ENCODE measurements at places on chromosomes 13 and 19.
A peak's percentile ranks its signal among the peaks of the same experiment; 100 is the strongest.

DNA sequence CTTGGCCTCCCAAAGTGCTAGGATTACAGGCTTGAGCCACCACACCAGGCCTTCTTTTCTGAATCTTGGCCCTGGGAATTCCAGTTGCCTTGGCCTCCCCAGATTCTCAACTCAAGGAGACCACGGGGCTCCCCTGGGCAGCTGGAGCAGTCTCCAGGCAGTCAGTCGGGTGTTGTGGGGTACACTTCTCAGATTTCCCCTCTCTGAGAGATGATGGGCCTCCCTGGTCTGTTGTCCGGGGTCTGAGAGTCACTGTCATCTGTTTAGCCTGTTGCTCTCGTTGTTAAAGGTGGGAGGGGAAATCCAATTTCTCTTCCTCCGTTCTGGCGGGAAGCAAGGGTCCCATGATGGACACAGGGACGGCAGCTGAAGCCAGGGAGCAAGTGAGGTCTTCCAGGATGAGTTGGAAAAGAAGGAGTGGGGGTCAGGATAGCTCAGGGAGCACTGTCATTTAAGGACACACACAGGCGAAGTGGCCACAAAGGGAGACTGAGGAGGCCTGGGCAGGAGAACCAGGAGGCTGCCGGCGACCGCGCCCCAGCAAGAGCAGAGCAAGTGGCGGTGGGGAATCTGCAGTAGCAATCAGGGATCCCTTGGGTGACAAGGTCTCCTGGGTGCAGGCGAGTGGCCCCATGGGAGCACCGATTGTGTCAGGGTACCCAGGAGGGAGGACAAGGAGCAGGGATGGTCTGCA is 15.7 kb downstream of the WTIP start:
- DNase-seq, result no peak

- no peak for DNase-seq
These were observed 31.6 kb downstream of the ATP11A start for GRCh38 chr13:112721198-112722104.

- no peak for DNase-seq
These were observed 1.6 kb upstream of the MRI1 start for GRCh38 chr19:13762635-13763235.

DNA sequence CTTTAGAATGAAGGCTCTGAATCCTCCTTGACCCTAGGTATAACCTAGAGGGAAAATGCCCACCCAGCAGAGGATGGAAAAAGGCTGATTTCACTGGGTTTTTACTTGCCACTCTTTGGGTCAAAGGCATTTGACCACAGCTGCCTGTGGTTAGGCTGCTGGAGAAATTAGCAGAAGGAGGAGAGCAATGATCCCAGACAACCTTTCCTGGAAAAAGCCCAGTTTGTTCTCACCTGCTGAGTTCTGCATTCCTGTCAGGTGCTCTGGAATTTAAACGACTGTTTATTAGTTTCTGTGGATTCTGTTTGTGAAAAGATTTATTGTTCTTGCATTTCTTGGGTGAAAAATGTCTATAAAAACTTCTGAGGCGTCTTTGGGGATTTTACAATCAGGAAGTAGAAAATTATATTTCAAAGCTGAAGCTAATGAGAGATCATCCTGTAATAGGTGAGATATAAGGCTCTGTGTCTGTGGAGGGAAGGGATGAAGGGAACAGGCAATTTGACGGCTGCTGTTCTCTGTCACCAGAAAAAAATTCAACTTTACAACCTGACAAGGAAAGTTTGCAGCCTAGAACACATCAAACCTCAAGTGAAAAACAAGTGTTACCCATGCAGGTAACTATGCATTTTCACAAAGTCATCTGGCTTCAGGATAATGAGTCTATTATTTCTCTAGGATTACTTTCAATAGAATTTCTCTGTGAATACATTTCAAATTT is 519.7 kb downstream of the DIAPH3 start:
- DNase-seq, result peak; percentile 48

DNA sequence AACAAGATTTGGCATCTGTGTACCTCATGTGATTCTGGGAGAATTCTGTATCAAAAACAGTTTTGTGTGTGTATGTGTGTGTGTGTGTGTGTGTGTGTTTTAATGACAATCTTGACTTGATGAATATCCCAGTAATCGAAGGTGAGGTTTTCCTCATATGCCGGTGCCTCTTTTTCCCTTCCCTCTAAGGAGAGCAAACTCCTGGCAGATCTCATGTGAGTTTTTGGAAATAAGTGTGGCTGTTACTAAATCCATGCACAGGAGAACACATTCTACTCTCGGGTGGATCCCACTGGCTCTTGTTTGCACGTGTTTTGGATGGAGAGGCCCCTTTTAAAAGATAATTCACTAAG is 29.0 kb upstream of the CEBPG start:
- DNase-seq, result no peak

GRCh38 chr13:37241786-37242185 is 136.3 kb upstream of the CSNK1A1L start:
- DNase-seq, result no peak

DNA sequence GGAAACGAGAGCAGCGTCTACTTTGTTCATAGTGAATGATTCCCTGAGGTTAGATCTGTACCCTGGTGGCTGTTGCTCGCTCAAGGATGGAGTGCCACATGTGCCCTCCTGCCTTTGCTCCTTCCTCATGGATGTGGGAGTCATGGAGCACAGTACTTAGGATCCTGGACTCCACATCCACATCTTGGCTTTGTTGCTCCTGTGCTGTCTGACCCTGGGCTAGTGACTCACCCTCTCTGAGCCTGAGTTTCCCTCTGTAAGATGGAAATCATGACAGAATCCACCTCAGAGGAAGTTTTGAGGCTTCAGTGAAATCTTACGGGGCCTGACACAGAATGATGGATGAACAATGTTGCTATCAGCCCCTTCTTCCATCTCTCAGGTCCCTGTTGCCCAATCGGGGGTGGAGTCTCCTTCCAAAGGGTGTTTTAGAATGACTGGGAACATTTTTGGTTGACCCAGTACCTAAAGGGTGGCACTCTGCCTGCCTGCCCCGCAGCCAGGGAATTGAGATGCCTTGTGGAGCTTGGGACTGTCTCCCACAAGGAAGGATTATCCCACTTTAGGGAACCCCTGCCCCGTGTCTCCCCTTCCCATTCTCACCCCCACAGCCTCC is 9.8 kb upstream of the TIMM50 start:
- DNase-seq, result no peak

- no peak for DNase-seq
These were observed 37.0 kb upstream of the CCNA1 start for GRCh38 chr13:36395280-36395679.

- no peak for DNase-seq
These were observed at the start of gene PODNL1 for GRCh38 chr19:13938301-13939064. PODNL1 (minus strand) TSS chr19:13938417; CDS start chr19:13938181, 236 bp downstream.

DNA sequence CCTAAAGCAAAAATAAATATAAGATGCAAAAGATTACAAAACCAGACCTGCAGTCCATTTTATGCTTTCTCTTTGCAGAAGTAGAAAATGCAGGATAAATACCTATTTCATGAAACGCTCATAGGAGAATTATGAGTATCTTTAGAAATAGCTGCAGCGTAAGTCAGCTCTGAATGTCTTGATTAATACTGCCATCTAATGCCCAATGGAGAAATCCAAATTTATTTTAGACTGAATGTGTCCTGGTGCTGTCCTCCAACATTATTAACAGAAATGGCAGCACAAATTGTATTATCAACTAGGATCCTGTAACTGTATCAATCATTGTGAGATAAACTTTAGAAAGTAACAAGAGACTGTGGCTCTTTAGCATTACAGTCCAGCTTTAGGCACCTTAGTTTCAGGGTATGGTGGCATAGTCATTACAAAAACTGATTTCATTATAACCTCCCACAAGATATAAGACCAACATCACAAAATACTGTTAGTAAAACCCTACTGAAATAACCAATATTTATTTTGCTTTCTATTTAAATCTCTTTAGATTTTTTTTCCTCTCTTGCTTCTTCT is 162.1 kb upstream of the MIR17HG start:
- peak; percentile 15 for DNase-seq

DNA sequence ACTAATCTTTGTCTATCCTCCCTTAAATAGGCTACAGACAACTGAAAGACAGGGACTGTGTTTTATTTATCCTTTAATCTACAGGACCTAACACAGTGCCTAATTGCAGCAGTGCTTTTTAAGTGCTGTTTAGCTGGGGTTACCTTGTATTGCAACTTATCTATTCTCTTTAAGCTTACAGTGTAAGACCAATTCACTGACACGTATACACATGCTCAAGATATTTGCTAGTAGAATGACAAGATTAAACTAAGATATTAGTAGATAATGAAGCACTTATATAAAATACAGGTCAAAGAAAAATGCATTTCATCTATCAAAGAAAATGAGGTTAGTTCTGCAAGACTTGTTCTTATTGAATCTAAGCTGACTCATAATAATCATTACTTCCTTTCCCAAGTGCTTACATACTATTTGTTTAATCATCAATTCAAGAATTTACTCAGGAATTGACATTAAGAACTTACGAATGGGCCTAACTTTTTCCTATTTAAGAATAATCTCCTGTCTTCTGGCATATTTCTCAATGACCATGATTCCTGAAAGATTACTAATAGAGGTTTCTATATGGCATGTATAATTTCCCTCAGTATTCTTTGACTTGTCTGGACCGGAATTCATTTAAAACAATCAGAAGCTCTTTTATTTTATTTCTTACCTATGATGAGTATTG is 75.8 kb upstream of the MAB21L1 start:
- no peak for DNase-seq

GRCh38 chr13:61135583-61135982 is 280.1 kb downstream of the PCDH20 start:
- DNase-seq, result no peak

DNA sequence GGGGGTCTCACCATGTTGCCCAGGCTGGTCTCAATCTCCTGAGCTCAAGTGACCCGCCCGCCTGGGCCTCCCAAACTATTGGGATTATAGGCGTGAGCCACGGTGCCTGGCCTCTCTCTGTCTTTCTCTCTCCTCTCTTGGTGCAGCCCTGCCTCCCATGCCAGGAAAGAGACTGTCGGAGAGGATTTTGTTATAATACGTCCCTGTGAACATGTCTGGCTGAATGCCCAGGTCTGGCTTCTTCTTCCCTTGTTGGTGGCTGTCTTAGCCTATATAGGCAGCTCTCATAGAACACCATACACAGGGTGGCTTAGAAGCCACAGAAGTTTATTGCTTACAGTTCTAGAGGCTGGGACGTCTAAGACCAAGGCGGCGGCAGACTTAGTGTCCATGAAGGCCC is 46.4 kb downstream of the PEX11G start:
- DNase-seq, result no peak

- DNase-seq, result no peak
These were observed 24.9 kb downstream of the NFILZ start for GRCh38 chr19:8655340-8655709.

- peak; percentile 43 for DNase-seq
These were observed 579.5 kb downstream of the UQCRFS1 start for GRCh38 chr19:28633319-28634018.

- no peak for DNase-seq
These were observed 243.6 kb upstream of the CSNK1A1L start for GRCh38 chr13:37348916-37349643.

GRCh38 chr13:66809485-66809884 is 420.7 kb downstream of the PCDH9 start:
- no peak for DNase-seq

- DNase-seq, result no peak
These were observed 304.9 kb downstream of the TDRD3 start for GRCh38 chr13:60701895-60702294.

DNA sequence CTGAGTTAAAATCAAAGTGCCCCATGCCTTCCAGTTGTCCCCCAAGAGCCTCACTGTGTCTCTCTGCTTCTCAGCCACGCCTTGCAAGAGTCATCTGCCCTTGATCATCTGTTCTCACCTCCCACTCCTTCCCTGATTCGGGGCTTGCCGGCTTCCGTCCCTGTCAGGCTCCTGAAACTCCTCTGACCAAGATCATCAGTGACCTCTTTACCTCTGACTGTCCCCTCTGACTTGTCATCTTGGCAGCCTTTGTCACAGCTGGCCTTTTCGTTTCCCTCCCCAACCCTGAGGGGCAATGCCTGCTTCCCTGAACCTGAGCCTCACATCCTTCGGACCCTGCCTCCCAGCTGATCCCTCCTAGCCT is 66.3 kb downstream of the MAP4K1 start:
- no peak for DNase-seq

DNA sequence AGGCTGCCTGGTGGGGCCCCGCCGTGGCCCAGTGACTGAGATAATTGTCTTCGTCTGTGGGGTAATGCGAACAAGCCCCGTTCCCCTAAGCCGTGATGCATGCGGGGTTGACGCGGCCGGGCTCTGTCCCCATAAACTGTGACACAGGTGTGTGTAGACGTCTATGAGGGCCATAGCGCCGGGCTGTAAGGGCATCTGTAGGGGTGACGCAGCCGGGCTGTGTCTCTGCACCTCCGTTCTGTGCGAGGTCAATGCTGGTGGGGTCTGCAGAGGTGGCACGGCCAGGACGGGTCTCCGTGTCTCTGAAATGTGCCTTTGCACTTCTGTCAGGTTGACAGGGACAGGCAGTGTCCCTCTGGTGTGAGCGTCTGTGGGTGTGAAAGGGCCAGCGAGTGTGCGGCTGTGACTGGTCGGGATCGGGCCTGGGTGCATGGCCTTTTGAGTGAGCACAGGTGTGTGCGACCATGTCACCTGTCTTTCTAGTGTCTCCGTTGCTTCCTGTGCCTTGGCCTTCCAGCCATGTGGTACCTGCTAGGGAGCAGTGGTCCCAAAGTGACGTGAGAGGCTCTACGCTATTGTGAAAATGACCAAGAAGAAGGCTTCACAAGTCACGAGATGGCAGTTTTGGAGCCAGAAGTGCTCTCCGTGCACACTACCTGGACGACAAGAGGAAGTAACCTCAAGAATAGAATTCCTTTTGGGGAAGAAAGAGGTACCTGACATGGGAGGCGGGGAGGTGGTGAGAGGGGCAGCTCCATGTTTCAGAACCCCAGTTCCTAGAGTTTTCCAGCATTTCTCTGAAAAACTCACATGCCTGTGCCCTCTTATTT is 16.4 kb upstream of the ZNF331 start:
- DNase-seq, result no peak

DNA sequence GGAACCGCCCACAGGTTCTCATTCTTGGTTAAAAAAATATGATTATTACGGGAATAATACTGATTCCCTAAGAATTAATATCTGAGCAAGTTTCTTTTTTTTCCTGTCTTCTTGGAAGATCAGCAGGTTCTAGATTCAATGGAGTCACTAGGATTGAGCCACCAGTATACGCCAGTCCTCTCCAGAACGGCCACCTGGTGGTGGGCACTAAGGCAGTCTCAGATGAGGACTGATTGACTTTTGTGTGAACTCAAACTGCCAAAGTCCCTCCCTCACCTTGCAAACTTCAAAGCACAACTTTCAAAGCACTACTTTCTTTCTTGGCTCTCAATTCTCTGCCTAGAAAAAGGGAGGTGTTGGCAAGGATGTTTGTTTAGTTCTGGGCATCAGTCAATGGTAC is 33.3 kb upstream of the ALOX5AP start:
- DNase-seq, result no peak

DNA sequence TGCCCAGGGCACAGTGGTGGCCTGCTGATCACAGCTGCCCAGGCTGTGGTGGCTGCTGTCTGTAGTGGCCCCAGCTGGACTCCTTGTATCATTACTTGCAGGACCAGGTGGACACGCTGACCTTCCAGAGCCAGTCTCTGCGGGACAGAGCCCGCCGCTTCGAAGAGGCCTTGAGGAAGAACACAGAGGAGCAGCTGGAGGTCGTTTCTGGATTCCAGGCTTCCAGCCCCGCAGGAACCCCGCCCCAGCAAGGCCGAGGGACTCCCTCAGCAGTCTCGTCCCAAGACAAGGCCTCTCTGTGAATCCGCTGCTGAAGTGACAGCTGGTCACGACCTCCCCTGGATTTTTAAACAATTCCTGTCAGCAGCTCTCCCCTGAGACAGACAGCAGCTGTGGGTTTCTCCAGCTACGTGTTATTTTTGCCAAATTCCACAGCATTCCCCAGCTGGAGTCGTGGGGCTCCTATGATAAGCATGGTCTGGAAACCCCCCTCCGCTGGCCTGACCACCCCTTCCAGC is 98.3 kb downstream of the SLC7A1 start:
- DNase-seq, result no peak

Data from LoVo (cell line).